ENCODE measurements at places on chromosomes 3 and 15.

DNA sequence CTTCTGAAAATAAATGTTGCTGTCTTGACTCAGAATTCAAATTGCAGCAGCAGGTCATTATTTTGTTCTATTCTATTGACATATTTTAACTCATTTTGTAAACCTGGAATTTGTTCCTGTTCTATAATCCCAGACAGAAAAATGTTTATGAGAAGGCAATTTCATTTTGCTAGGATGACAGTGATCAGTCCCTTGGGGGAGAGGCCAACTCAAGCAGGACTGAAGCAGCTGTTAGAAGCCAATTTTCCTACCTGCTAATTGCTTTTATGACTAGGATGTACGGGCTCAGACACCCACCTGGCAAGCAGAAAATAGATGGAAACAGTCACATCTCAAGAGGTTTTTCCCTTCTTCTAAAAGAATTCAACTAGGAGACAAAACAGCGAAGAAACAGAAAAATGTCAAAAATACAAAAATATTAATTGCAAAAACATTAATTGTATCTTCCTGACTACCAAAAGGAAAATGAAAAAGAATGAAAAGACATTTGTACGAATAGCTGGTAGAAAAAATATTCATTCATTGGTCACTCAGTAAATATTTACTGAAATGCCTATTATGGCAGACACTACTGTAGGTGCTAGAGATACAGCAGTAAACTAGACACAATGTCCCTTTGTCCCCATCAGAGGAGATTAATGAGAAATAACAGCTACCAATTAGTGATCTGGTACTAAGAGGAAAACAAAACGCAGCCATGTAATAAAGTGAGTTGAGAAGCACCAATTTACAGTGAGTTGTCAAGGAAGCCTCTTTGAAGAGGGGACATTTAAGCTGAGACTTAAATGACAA, 73.5 kb downstream of the PEAK1 start:
- DNase-seq, result no peak

GRCh38 chr3:169542331-169542751, 121.2 kb downstream of the MECOM start:
- no peak for DNase-seq

DNA sequence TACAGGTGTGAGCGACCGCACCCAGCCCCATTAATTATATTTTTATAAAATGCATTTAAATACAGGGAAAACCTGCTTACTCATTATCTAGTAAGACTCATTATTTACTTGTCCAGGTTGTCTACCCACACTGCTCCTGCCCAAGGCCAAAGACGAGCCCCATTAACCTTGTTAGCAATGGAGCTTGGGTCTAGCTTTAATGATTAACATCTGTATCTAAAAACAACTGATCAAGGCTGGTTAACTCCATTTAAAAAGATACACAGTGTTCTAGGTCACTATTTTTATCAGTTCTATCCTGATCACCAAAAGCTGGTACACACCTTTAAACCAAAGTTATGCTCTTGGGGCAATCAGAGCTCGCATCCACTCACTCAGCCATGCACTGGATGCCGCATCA, 10.4 kb upstream of the NCKIPSD start:
- no peak for DNase-seq

GRCh38 chr15:70353606-70354345, 256.1 kb upstream of the TLE3 start:
- no peak for DNase-seq

DNA sequence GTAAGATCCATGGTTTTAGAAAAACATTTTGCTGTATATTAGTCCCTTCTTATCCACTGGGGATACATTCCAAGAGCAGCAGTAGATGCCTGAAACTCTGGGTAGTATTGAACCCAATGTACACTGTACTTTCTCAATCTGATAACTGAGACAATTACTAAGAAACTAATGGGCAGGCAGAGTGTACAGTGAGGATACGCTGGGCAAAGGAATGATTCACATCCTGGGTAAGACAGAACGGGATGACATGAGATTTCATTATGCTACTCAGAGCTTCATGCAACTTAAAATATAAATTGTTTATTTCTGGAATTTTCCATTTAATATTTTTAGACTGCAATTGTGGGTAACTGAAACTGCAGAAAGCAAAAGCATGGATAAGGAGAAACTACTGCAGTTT, 46.2 kb upstream of the TEX55 start:
- no peak for DNase-seq

DNA sequence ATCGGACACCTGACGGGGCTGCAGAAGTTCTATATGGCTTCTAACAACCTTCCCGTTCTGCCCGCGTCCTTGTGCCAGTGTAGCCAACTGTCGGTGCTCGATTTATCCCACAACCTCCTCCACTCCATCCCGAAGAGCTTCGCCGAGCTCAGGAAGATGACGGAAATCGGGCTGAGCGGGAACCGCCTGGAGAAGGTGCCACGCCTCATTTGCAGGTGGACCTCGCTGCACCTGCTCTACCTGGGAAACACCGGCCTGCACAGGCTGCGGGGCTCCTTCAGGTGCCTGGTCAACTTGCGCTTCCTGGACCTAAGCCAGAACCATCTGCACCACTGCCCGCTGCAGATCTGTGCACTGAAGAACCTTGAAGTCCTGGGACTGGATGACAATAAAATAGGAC, 9.8 kb upstream of the LRRC34 start:
- no peak for DNase-seq

DNA sequence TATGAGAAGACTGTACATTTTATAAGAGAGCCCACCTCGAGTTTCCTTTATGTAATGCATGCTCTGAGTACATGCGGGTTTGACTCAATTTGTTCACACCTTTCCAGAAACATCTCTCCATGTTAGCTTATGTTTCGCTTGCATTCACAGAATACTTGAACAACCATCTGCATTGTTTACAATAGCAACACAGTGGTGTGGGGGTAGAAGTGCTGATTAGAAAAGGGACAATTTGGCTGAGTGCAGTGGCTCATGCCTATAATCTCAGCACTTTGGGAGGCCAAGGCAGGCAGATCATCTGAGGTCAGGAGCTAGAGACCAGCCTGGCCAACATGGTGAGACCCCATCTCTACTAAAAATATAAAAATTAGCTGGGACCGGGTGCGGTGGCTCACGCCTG, 60.9 kb downstream of the NCEH1 start:
- no peak for DNase-seq

- DNase-seq, result no peak
Observed at GRCh38 chr3:127637546-127637945, 8.6 kb downstream of the PODXL2 start.
